ENCODE measurements at places on chromosomes 4 and X. TPM values are rescaled to one million over a fixed set of nuclear protein-coding genes. Genes with fewer than 3 reads are reported as not detected.

CT45A3 gene
- total RNA-seq = not detected

ARR3 gene
- not detected for total RNA-seq

H2AZ1 gene
- 551 TPM for total RNA-seq

SNCA gene
- total RNA-seq = 0.14 TPM

CYLC1 gene
- not detected for total RNA-seq

FGFR3 gene
- total RNA-seq = 1.4 TPM

HS6ST2 gene
- 0.07 TPM for total RNA-seq

SOWAHD gene
- total RNA-seq = 0.14 TPM

SLC4A4 gene
- 1.6 TPM for total RNA-seq

USP17L19 gene
- not detected for total RNA-seq

C4orf36 gene
- total RNA-seq = 1.0 TPM

PCDH7 gene
- 0.06 TPM for total RNA-seq

SMIM31 gene
- total RNA-seq = not detected

ADH1A gene
- not detected for total RNA-seq

PF4V1 gene
- total RNA-seq = not detected

KIT gene
- not detected for total RNA-seq

TMPRSS11A gene
- not detected for total RNA-seq

HADH gene
- 24.4 TPM for total RNA-seq

CLCN4 gene
- 3.2 TPM for total RNA-seq

LDB2 gene
- not detected for total RNA-seq

FAM149A gene
- total RNA-seq = 1.1 TPM

BCORL1 gene
- 8.4 TPM for total RNA-seq

CLNK gene
- not detected for total RNA-seq

SCD5 gene
- 8.1 TPM for total RNA-seq

F9 gene
- not detected for total RNA-seq

FGA gene
- 6.3 TPM for total RNA-seq

IL3RA gene
- 0.31 TPM for total RNA-seq

FAM236D gene
- total RNA-seq = not detected

PDGFC gene
- total RNA-seq = 1.8 TPM

CT45A10 gene
- total RNA-seq = 0.29 TPM

DKK2 gene
- total RNA-seq = not detected

Measured in A549 treated with CpdA at 1 μM for 4 hours (cell line).